Erythroblast (primary cell): ENCODE measurements at places on chromosomes 4 and X.
A peak's percentile ranks its signal among the peaks of the same experiment; 100 is the strongest.

DNA sequence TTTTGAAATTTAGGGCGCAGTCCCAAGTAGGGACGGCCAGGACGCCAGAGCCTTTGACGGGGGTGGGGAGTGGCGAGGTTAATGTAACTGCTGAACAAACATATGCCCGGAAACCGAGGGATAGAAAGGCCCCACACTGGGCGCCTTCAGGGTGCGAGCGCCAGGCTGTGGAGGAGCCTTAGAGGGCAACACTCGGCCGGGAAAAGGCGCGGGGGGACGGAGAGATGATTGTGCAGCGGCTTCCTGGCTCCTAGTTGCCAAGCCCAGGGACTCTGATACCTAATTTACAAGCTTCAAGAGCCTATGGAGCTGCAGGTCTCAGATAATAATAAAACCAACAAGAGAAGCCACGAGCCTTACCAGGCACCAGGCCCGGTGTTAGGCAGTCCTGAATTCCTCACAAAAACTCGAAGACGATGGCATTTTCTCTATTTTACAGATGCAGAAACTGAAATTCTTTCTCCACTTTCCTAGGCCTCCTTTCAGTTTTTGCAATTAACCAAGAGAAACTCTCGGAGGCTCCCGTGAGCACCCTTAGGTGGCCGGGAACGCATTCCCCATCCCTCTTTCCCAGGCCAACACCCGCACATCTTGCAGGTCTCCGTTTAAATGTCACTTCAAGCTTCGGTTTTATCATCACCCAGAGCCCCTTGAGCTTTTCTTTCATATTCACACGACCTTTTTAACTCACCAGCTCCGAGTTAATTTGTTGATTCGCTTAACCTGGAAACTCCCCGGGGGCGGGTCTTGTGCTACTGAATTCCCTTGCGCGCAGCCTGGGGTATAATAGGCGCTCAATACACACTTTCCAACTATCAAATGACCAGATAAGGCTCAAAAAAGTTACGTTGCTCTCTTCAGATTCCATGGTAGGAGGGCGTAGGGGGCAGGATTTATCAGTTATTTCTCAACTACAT lies 6.4 kb upstream of the GSX2 start:
- DNase-seq = no peak

- no peak for DNase-seq
Measured at GRCh38 chr4:94453391-94453963, 1.7 kb downstream of the PDLIM5 start.

- no peak for DNase-seq
Measured at GRCh38 chr4:101020956-101021355, 326.4 kb downstream of the PPP3CA start.

DNA sequence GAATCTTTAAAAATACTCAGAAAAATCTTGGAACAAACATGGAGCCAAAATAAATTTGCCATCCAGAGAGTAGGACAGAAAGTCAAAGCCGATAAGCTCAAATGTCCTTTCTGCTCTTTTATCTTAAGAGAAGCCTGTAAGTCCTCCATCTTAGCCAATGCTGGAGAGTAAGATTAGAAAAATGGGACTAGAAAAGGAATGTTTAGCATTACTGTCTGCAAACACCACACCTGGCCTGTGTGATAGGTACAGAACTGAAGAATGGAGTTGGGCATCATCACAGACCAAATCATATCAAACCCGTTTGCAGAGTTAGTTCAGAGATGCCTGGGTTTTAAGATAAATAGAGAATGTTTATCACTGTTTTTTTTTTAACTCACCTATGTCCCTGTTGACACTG lies 10.5 kb upstream of the SLC39A8 start:
- peak; percentile 49 for DNase-seq

GRCh38 chrX:109464231-109464630 lies 17.7 kb downstream of the GUCY2F start:
- no peak for DNase-seq

- peak; percentile 3 for DNase-seq
Measured at GRCh38 chr4:171650543-171650942, 162.7 kb upstream of the GALNTL6 start.
